ENCODE measurements at places on chromosomes 16 and 17.
A peak's percentile ranks its signal among the peaks of the same experiment; 100 is the strongest.

- peak; percentile 54 for DNase-seq
These were observed 25.6 kb downstream of the PIEZO1 start for GRCh38 chr16:88759245-88759975.

- DNase-seq: no peak
These were observed 15.7 kb downstream of the SLC6A4 start for GRCh38 chr17:30219833-30220232.

DNA sequence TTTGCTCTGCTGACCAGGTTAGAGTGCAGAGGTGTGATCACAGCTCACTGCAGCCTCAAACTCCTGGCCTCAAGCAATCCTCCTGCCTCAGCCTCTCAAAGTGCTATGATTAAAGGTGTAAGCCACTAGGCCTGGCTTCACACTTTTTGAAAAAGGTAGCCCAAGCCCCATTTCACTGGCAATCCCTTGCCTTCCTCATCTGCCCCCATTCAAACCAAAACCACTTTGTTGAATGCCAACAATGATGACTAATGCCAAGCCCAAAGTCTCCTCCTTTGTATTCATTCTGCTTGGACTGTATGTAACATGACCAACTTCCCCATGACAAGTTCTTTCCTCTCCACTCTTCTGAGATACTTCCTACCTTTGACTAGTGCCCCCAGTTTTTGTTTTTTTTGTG lies 33.1 kb downstream of the N4BP1 start:
- peak; percentile 31 for DNase-seq

GRCh38 chr17:32927724-32928585 lies at the start of gene TMEM98:
TSS of gene TMEM98 (plus strand) at chr17:32928153. CDS start at chr17:32931529, 3,376 bp downstream.
- DNase-seq: no peak

- DNase-seq: peak; percentile 15
These were observed 89.0 kb upstream of the DNAH17 start for GRCh38 chr17:78665952-78666920.

Data from activated CD4-positive, alpha-beta T cell treated with anti-CD3 and anti-CD28 coated beads for 4 hours (primary cell).